ENCODE measurements at places on chromosomes 11 and 22.

DNA sequence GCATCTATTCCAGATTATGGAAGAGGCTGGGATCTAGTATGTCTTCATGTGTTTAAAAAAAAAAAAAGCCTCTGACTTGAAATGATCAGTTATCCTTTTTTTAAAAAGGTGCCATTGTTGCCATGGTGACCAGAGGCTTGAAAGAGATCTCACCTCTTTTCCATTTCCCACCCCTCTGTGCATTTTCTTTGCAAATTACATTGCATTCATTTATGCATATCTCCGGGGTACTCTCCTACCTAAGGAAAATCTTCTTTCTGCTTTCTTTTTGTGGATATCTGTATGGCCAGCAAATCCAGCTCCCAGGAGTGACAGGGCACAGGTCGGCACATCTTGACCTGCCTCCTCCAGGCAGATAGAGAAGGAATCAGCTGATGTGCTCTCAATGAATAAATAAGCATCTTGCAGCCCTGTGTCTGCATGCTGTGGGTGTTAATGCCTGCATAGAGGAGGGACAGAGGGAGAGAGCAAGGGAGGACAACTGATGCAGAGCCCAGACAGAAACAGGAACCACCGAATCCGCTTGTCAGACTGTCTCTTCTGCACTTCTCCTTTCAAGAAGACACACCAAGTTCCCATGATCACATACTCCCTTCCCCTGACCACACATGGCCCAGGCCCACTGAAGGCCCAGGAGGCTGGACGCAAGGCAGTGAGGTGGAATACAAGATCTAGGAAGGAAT lies 50.9 kb downstream of the CWC15 start:
- no peak for DNase-seq

DNA sequence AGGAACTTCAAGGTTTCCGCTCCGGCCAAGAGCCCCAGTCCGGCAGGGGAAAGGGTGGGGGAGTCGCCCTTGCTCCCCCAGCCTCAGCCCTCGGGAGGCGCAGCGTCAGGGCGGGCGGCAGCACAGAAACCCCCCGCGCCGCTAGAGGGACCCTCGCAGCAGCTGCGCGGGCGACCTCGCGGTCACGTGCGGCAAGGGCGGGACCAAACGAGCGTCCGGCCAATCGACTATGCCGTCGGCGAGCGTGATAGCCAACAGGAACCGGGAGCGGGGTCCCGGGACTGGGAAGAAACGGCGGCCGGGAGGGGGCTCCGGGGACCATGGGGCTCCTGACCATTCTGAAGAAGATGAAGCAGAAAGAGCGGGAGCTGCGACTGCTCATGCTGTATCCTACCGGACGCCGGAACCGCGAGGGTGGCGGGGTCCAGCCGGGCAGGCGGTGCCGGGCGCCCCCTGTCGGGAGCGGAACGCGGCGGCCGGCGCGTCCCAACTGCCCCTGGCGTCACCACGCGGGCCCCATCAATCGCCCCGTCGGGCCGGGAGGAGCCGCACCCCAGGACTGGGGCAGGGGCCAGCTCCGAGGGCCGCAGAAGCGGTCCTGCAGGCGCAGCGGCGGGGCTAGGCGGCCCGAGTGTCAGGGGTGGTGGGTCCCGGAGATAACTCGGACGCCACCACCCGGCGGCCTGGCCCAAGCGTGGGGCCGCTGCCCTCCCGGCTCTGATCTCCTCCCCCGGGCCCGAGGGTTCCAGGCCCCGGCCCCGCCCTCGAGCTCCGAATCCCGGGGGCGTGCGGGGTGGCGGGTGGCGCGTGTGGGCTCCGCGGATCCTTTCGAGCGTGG lies at the start of gene ARL2:
TSS of gene ARL2 (plus strand) at position 273 of the 838 bp plus-strand sequence. CDS start at position 321, 48 bp downstream.
- DNase-seq: peak; percentile 94

DNA sequence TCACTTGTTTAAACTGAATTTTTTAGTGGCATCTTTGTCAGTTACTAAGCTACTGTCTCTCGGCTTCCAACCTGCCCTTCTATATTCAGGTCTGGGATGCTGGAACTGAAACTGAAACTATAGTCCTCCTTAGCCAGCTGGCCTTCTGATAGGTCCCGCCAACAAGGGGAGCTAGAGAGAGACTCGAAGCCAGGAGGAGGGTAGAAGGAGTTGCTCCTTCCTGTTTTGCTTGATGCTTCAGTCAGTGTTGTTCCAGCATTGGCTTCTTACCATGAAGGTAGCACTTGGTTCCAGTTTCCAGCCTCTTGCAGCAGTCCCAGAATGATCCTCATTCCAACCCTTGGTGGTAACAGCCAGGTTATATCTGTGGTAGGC lies 32.9 kb upstream of the HORMAD2 start:
- no peak for DNase-seq

GRCh38 chr11:33344611-33345010 lies 87.4 kb downstream of the HIPK3 start:
- no peak for DNase-seq

DNA sequence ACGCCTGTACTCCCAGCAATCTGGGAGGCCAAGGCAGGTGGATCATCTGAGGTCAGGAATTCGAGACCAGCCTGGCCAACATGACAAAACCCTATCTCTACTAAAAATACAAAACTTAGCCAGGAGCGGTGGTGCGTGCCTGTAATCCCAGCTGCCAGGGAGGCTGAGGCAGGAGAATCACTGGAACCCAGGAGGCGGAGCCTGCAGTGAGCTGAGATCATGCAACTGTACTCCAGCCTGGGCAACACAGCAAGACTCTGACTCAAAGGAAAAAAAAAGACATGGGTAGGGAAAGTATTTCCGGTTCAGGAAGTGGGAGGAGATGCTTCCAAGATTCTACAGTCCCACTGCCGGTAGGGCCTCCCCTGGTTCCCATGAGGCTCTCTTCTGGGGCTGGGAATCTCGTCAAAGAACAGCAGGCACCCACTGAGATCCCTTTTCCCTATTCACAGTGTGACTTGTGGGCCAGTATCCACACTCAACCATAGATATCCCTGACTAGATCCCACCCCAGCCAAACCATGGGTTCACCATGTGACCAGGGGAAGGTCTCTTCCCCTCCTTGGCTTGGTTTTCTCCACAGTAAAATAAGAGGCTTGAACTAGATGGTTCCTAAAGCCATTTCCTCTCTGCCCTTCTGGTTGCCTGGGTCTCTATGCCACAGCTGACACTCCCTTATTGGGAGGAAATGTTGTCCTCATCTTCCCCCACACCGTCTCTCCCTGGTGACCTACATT lies 443.3 kb downstream of the BUD13 start:
- DNase-seq: no peak

GRCh38 chr11:118856314-118856713 lies 27.4 kb upstream of the CXCR5 start:
- DNase-seq: no peak

GRCh38 chr11:90349731-90350130 lies 126.9 kb upstream of the CHORDC1 start:
- DNase-seq: no peak

- no peak for DNase-seq
These were observed 31.0 kb downstream of the PACS1 start for GRCh38 chr11:66101066-66101464.

GRCh38 chr11:32478277-32478731 lies 43.0 kb upstream of the WT1 start:
- DNase-seq: no peak

GRCh38 chr22:46651316-46651715 lies 31.1 kb downstream of the GRAMD4 start:
- no peak for DNase-seq

DNA sequence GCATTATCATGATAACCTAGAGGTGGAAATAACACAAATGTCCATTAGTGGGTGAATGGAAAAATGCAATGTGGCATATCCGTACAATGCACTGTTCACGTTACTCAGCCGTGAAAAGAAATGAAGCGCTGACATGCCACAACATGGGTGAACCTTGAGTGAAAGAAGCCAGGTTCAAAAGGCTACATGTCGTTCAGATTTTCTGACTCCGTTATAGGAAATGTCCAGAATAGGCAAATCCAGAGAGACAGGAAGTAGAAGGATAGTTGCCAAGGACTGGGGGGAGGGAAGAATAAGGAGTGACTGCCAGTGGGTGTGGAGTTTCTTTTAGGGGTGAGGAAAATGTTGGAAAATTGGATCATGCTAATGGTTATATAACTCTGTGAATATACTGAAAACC lies 133.8 kb downstream of the ATXN10 start:
- peak; percentile 36 for DNase-seq

DNA sequence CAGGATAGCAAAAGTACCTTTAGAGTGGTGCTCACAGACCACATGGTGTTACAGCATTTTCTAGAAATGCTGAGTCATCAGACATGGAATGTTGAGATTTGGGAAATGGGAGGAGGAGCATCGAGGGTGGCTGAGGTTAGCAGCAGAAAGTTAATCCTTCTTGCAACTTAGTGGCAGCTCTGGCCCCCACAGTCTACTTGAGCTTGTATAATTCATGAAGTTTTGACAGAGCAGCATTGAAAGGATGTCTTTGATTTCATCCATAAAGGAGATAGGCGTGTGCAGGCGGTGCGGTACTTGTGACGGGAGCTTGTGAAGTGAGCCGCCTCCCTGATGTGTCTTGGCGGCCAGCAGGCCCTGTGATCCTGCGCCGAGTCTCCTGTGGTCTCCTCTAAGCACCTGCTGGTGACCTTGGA lies 330.5 kb downstream of the TBC1D22A start:
- DNase-seq: no peak

DNA sequence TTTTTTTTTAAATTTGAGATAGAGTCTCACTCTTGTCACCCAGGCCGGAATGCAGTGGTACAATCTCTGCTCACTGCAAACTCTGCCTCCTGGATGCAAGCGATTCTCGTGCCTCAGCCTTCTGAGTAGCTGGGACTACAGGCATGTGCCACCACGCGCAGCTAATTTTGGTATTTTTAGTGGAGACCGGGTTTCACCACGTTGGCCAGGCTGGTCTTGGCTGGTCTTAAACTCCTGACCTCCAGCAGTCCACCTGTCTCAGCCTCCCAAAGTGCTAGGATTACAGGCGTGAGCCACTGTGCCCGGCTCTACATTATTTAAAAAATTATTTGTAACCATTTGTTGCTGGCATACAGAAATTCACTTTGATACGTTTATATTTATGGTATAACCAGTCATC lies 18.6 kb downstream of the EP300 start:
- no peak for DNase-seq

DNA sequence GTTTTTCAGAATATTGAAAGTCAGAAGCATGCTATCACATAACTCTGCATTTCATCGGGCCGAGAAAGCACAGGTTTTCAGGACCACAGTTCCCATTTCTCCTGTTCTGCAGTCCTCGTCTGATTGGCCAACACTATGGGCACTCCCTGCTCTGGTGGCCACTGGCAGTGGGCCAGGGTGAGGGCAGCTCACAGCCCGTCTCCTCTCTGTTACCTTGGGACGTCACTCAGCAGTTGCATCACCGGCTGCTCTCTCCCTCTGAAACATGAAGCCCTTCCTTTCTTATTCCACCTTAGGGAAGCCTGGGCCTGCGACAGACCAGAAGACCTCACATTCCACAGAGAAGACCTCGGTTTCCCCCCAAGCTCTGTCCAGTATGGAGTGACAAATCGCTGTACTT lies 11.4 kb upstream of the MICAL3 start:
- no peak for DNase-seq

GRCh38 chr11:115921986-115922385 lies 417.8 kb upstream of the CADM1 start:
- DNase-seq: no peak

DNA sequence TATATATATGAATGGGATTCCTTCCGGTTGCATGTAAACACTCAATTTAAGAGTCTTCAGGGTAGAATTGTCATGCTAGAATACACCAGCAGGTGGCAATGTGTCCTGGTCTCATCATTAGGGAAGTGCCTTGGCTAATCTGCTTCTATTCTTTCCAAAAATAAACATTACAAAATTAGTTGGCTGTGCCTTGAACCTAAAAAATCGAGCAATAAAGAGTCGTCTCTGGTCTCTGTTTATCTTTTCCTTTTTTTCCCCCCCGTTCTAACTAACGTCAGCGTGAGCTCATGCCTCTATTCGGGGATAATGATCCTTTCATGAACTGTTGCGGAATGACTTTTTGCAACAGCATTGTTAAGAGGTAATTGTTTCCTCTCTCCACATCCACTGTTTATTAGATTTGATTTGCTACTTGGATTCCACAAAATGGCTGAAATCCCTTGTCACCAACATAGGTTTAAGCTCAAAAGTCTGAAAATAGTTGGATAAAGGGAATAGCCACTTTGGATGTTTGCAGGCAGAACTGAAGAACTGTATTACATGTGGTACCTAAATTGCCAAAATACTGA lies 1.2 kb upstream of the ARHGEF12 start:
- no peak for DNase-seq

DNA sequence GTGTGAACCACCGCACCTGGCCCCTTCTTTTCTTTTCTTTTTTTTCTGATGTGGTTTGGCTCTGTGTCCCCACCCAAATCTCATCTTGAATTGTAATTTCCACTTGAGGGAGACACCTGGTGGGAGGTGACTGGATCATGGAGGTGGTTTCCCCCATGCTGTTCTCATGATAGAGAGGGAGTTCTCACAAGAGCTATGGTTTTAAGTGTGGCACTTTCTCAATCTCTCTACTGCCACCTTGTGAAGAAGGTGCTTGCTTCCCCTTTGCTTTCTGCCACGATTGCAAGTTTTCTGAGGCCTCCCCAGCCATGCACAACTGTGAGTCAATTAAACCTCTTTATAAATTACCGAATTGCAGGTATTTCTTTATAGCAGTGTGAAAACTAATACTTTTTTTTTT lies 4.9 kb upstream of the TCN2 start:
- no peak for DNase-seq

DNA sequence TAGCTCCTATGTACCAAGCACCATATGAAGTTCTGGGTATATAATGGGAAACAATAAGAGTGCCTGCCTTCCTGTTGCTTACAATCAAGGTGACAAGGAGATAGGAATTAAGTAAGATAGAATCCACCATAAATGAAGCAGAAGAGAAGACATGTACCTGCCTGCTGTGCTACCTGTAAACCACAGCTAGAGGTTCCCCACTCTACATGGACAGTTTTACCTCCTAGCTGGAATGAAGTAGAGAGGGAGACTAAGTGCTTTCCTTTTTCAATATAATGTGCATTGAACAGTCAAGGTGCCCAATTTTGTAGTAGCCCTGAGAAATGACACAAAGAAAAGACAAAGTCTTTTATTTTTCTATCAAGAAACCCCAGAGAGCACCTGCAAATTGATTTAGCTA lies 984.6 kb downstream of the DLG2 start:
- no peak for DNase-seq

DNA sequence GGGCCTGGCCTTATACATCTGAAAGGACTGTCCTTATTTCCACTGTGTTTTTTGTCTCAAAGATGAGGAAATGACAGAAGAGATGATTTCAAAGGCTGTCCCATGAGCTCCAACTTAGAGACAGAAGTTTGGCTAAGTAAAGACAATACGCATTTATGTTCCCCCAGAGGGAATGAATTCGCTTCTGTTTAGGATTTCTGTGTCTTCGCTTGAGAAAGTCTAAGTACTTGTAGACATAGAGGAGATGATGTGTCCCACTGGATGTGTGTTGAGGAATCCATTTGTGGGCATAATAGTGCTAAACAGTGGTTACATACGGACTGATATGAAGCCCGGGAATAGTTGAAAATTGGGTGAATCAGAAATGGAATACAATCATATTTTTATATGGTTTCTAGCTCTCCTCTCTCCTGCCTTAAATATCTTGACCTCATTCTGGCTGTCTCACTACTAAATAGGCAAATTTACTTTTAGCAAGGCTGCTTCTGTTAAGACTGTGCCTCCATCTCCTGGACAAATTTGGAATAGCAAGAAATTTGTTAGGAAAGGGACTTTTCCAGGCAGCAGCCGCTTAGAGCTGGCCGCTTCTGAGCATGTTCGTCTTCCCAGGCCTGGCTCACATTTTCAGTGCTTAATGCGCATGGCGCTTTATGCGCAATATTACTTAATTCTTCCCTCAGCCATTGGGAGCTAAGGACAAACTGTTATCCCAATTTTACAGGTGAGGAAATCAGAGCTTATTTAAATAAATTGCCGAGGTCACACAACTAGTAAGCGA lies 1.9 kb upstream of the PEX26 start:
- peak; percentile 38 for DNase-seq
